Activated CD4-positive, alpha-beta T cell treated with anti-CD3 and anti-CD28 coated beads, Interleukin-2, amount 50 U/mL, for 24 hours (primary cell): ENCODE measurements at places on chromosomes 1 and 21.

DNA sequence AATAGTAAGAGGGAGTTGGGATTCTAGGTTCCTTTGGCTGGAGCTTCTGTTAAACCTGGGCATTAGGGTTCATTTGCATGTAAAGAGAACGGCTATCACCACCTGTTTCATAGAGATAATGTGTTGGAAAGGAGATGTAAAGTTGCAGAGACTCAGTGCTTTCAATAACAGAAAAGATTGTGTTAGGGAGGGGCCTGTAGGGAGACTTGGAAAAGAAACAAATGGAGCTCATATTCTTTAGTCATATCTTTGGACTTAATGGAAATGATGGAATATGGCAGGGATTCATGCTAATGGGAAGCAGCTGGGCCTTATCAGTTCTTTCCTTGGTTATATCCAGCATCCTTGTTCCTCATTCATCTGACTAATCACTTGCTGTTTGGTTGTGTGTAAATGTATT is 144.9 kb downstream of the CD247 start:
- no peak for DNase-seq

- peak; percentile 8 for DNase-seq
These were observed 531 bp upstream of the HMGN2 start for GRCh38 chr1:26471498-26472319.

GRCh38 chr1:76657623-76658022 is 209.7 kb upstream of the ST6GALNAC5 start:
- DNase-seq: no peak

GRCh38 chr1:197183195-197183748 is 36.8 kb upstream of the ASPM start:
- DNase-seq: no peak

GRCh38 chr21:41596241-41596925 is 88.4 kb upstream of the TMPRSS2 start:
- no peak for DNase-seq

GRCh38 chr1:46819335-46819734 is 20.5 kb downstream of the CYP4B1 start:
- no peak for DNase-seq

GRCh38 chr1:3640121-3640837 is 9.6 kb downstream of the WRAP73 start:
- no peak for DNase-seq

GRCh38 chr1:231750296-231750695 is 123.7 kb downstream of the DISC1 start:
- DNase-seq: no peak

GRCh38 chr1:234868296-234869147 is 258.5 kb upstream of the IRF2BP2 start:
- DNase-seq: no peak

- no peak for DNase-seq
These were observed 161.7 kb downstream of the SIPA1L2 start for GRCh38 chr1:232468249-232468648.

DNA sequence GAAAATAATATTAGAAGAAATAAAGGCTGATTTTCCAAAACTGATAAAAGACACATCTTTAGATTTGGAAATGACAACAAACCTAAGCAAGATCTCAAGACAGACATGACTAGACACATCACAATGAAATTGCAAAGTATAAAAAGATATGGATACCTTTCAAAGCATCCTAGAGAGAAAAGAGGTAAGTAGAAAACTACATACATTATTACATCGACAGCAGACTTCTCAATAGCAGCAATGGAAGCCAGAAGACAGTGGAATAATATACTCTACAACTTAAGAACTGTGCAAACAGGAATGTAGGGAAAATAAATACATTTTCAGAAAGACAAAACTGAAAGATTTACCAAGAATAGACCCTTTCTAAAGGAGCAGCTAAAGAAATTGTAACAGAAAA is 50.2 kb downstream of the DENND1B start:
- no peak for DNase-seq
